Heart right ventricle (tissue), 16 donors: ENCODE measurements at places on chromosomes 5 and 9.
A peak's percentile ranks its signal among the peaks of the same experiment; 100 is the strongest.

- no peak for DNase-seq
Measured at GRCh38 chr5:72936893-72937292, 18.9 kb upstream of the FCHO2 start.

- DNase-seq, result no peak
Measured at GRCh38 chr9:13689925-13690324, 410.4 kb upstream of the MPDZ start.

DNA sequence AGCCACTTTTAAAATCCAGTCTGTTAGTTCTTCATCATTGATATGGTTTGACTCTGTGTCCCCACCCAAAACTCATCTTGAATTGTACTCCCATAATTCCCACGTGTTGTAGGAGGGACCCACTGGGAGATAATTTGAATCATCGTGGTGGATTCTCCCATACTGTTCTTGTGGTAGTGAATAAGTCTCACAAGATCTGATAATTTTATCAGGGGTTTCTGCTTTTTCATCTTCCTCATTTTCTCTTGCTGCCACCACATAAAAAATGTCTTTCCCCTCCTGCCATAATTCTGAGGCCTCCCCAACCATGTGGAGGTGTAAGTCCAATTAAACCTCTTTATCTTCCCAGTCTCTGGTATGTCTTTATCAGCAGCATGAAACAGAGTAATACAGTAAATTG is 26.9 kb upstream of the SH3TC2 start:
- no peak for DNase-seq

- peak; percentile 18 for DNase-seq
Measured at GRCh38 chr5:42057254-42057690, 132.2 kb downstream of the FBXO4 start.

GRCh38 chr5:126987271-126987899 is 43.0 kb downstream of the MARCHF3 start:
- DNase-seq, result no peak
